ENCODE measurements at places on chromosomes 4 and X.

DNA sequence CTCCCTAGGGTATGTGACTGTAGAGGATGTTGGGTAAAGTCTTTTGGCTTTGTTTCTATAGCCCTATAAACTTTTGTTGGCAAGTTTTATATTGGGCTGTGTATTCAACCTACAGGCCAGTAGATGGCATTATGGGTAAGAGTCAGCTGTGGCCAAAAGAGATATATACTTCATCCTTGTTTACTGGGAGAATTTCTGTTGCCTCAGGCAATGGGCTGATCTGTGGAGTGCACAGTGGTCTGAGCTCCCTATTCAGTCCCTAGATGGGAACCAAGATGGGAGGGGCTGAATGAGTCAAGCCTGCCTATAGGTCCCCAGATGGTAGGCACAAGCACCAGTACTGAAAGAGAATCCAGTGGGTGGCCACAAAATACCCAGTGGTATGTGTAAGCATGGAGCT lies 580.6 kb downstream of the EPHA5 start:
- DNase-seq: no peak

- no peak for DNase-seq
Observed at GRCh38 chr4:176383273-176384077, 63.7 kb downstream of the SPCS3 start.

DNA sequence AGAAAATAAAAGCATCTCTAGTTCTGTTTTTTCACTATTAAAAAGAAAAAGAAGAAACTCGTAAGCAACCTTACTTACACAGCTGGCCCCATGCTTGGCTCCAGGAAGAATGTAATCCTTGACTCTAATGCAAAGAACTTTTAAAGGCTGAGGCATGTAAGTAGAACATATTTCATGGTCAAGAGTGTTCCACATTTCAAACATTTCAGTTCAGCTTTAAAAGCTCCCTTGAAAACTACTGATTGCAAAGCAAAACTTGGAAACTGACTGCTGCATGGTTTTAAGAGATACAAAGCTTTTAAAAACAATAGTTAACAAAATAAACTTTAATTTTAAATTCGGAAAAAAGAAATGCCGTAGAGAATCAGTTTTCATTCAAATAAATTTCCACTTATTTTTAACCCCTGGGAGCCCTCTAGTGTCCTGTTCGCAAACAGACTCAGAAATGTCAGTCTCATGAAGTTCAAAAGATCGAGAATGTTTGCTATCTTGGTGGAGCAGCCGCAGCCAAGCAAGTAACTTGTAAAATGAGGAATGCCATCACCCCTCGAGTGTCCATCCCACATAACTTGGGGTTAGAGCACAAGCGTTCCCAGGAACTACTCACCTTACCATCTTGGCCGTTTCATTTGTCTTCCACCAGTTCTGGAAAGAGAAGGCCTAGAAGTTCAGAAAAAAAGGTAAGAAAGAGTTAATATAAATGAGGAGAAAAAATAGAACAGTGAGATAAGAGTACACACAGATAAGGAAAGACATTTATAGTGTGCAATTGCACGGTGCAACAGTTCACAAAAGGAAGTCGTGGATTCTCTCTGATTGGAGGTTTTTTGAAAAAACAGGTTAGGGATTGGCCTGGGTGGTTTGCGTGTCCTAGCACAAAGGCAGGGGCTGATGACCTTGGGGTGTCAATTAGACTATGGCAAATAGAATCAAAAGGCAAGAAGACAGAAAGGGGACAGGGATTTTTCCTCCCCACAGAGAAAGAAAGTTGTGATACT lies at the start of gene GASK1B:
Gene GASK1B, minus strand, starts transcription at position 765 of the 998 bp plus-strand sequence. CDS start 1,650 bp downstream, outside the sequence.
- no peak for DNase-seq

- no peak for DNase-seq
Observed at GRCh38 chrX:29643181-29643580, 572.2 kb upstream of the MAGEB2 start.

DNA sequence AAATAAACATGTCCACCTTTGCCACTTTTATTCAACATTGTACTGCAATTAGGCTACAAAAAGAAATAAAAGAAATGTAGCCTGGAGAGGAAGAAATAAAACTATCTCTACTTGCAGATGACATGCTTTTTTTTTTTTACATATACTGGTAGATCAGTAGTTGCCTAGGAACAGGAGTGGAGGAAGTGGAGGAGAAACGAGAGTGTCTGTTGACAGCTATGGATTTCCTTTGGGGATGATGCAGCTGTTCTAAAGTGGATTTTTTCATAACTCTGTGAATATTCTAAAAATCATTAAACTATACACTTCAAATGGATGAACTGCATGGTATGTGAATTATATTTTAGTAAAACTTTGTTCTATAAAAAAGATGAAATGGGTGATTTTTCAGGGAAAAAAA lies 116.4 kb downstream of the ANAPC4 start:
- DNase-seq: no peak

- DNase-seq: no peak
Observed at GRCh38 chr4:179195887-179196286, 1753.7 kb upstream of the AGA start.

- DNase-seq: no peak
Observed at GRCh38 chr4:188154668-188155405, 15.6 kb downstream of the TRIML1 start.

- no peak for DNase-seq
Observed at GRCh38 chr4:107845681-107846080, 20.9 kb downstream of the SGMS2 start.

GRCh38 chrX:48854898-48855297 lies 19.5 kb upstream of the PCSK1N start:
- DNase-seq: no peak

DNA sequence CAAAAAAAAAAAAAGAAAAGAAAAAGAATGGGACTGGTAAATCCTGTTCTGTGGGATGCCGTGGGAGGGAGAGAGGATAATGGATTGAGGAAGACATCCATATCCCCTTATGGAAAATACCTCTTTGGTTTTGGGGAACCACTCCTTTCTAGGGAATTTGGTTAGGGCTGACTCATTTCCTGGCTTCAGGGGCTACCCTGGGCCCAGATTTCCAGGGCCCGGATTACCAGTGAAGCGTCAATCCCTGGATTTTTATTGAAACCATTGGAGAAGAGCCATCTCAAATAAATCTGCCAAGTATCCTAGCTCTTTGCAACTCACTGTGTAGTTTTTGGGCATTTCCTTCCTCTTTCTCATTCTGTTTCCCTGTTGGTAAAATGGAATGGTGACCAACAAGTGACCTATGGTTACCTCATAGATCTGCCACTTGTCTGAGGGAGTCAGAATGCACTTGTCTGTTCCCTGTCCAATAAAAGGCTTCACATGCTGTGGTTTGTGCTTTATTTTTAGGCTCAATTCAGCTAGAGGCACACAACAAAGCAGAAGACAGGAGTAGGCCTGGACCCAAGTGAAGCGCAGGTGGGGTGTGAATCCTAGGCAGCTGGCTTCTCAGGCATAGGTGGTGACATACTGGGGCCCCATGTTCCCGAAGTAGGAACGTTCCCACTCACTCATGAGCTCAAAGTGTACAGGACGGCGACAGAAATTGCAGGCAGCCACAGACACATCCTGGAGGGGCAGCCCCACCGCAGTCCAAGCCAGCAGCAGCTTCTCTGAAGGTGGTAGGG lies 8.6 kb downstream of the APEX2 start:
- no peak for DNase-seq

- DNase-seq: no peak
Observed at GRCh38 chr4:129641179-129641578, 545.2 kb downstream of the C4orf33 start.
